ENCODE measurements at places on chromosomes 11 and 22. TPM values are rescaled to one million over a fixed set of nuclear protein-coding genes. Genes with fewer than 3 reads are reported as not detected.

SLC29A2 gene
- 15.7 TPM for total RNA-seq

OR10S1 gene
- total RNA-seq, result not detected

F2 gene
- 0.40 TPM for total RNA-seq

OR4X1 gene
- total RNA-seq, result not detected

SMIM35 gene
- total RNA-seq, result not detected

SYCE3 gene
- total RNA-seq, result not detected

UCP3 gene
- 1.7 TPM for total RNA-seq

C11orf86 gene
- not detected for total RNA-seq

RAB36 gene
- 0.49 TPM for total RNA-seq

PGA5 gene
- total RNA-seq, result not detected

KIAA1671 gene
- total RNA-seq, result 4.0 TPM

CCDC82 gene
- total RNA-seq, result 23.8 TPM

HBB gene
- total RNA-seq, result not detected

AGBL2 gene
- 1.7 TPM for total RNA-seq

LRRC32 gene
- 4.6 TPM for total RNA-seq

SLC22A8 gene
- not detected for total RNA-seq

LRRC10B gene
- total RNA-seq, result not detected

RHOD gene
- total RNA-seq, result 1.1 TPM

RBMXL2 gene
- not detected for total RNA-seq

SIAE gene
- total RNA-seq, result 1.5 TPM

DEPDC7 gene
- total RNA-seq, result 2.2 TPM

ALDH3B2 gene
- total RNA-seq, result not detected

OR56A5 gene
- total RNA-seq, result not detected

BBOX1 gene
- total RNA-seq, result not detected

H19 gene
- total RNA-seq, result 0.79 TPM

CST6 gene
- 1.0 TPM for total RNA-seq

RAB39A gene
- not detected for total RNA-seq

PAFAH1B2 gene
- total RNA-seq, result 80.0 TPM

IGSF9B gene
- 22.3 TPM for total RNA-seq

ENDOD1 gene
- 30.4 TPM for total RNA-seq

IL10RA gene
- 30.5 TPM for total RNA-seq

MICAL2 gene
- 71.4 TPM for total RNA-seq

SLC37A2 gene
- 0.21 TPM for total RNA-seq

OR51E2 gene
- not detected for total RNA-seq

MRGPRX4 gene
- total RNA-seq, result not detected

JHY gene
- total RNA-seq, result 1.8 TPM

LGALS12 gene
- total RNA-seq, result not detected

C11orf97 gene
- not detected for total RNA-seq

MICALL1 gene
- 16.2 TPM for total RNA-seq

ATP5MG gene
- 251 TPM for total RNA-seq

GCAT gene
- total RNA-seq, result 6.5 TPM

Measured in activated T-cell treated with anti-CD3 and anti-CD28 coated beads, Interleukin-2, amount 50 U/mL, for 4 hours (primary cell).